ENCODE measurements at places on chromosomes 16 and 17. TPM values are rescaled to one million over a fixed set of nuclear protein-coding genes. Genes with fewer than 3 reads are reported as not detected.

HYDIN gene
- total RNA-seq, result 6.8 TPM

SLC16A5 gene
- 17.6 TPM for total RNA-seq

CA5A gene
- total RNA-seq, result not detected

KRT39 gene
- not detected for total RNA-seq

OR3A3 gene
- total RNA-seq, result not detected

SAT2 gene
- total RNA-seq, result 24.8 TPM

NTN1 gene
- total RNA-seq, result 9.7 TPM

ARHGAP44 gene
- 5.8 TPM for total RNA-seq

MT1M gene
- total RNA-seq, result 0.48 TPM

NGFR gene
- total RNA-seq, result 11.7 TPM

PABPN1L gene
- total RNA-seq, result not detected

LGALS9C gene
- total RNA-seq, result not detected

NDRG4 gene
- 8.1 TPM for total RNA-seq

INO80E gene
- 22.3 TPM for total RNA-seq

SLFN11 gene
- 47.3 TPM for total RNA-seq

PPM1D gene
- 17.0 TPM for total RNA-seq

RNF135 gene
- total RNA-seq, result 10.1 TPM

HSD17B1 gene
- total RNA-seq, result 1.5 TPM

HBQ1 gene
- total RNA-seq, result not detected

TMEM238L gene
- total RNA-seq, result 4.1 TPM

HOXB2 gene
- 3.1 TPM for total RNA-seq

HIC1 gene
- total RNA-seq, result 31.4 TPM

ARL5C gene
- 0.37 TPM for total RNA-seq

CCL16 gene
- total RNA-seq, result 0.21 TPM

NLRC5 gene
- 10.7 TPM for total RNA-seq

HEATR9 gene
- not detected for total RNA-seq

EVPLL gene
- total RNA-seq, result 0.90 TPM

KRTAP3-2 gene
- not detected for total RNA-seq

RNU2-1 gene
- total RNA-seq, result not detected

EPOP gene
- total RNA-seq, result 0.32 TPM

DNASE1L2 gene
- total RNA-seq, result 0.74 TPM

PITPNM3 gene
- 2.3 TPM for total RNA-seq

TBX2 gene
- 26.4 TPM for total RNA-seq

FBXO39 gene
- total RNA-seq, result 0.90 TPM

CSF3 gene
- not detected for total RNA-seq

PEX12 gene
- 5.8 TPM for total RNA-seq

DRC3 gene
- total RNA-seq, result 3.6 TPM

FOXF1 gene
- 28.9 TPM for total RNA-seq

C16orf74 gene
- total RNA-seq, result 6.6 TPM

TMED6 gene
- not detected for total RNA-seq

HCRT gene
- not detected for total RNA-seq

C16orf54 gene
- 2.5 TPM for total RNA-seq

KCNH6 gene
- not detected for total RNA-seq

MPP2 gene
- 3.7 TPM for total RNA-seq

CEP295NL gene
- total RNA-seq, result 4.8 TPM

CCL4L2 gene
- total RNA-seq, result 2.0 TPM

GJD3 gene
- total RNA-seq, result not detected

NCBP3 gene
- 42.0 TPM for total RNA-seq

TNFSF13 gene
- 3.8 TPM for total RNA-seq

RNF43 gene
- total RNA-seq, result 2.2 TPM

PRAC1 gene
- total RNA-seq, result 7.7 TPM
